Calu3 (cell line): ENCODE measurements at places on chromosomes 3 and 15. TPM values are rescaled to one million over a fixed set of nuclear protein-coding genes. Genes with fewer than 3 reads are reported as not detected.

- no peak for DNase-seq
Measured at GRCh38 chr15:86036243-86036642, 43.4 kb upstream of the AGBL1 start.

GRCh38 chr15:83436513-83437158 lies 10.5 kb upstream of the SH3GL3 start:
- peak; percentile 25 for DNase-seq

GRCh38 chr15:80870893-80871292 lies 91.7 kb downstream of the CEMIP start:
- no peak for DNase-seq

GRCh38 chr3:11221818-11222415 lies 50.3 kb upstream of the ATG7 start:
- no peak for DNase-seq

Gene SH2D7
- total RNA-seq = not detected in 2 replicates

GRCh38 chr3:74537857-74538256 lies 76.6 kb downstream of the CNTN3 start:
- DNase-seq = no peak

DNA sequence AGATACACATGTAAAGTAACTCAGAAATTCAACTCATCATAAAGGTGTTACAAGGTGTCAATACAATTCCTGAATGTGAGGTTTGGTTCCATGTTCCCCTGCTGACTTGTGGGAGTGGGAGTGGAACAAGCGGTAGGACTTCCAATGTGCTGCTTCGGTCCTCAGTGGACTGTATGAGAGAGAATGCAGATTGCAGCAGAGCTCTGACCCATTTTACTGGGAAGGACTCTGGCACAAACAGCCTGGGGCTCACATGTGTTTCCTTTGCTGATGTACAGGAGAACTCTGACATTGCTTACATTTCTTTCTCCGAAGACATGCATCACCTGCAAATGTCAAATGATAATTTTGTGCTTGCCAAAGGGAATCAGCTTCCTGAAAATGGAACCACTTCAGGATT lies 111.5 kb downstream of the UNC13C start:
- DNase-seq = no peak

Gene PRICKLE2
- total RNA-seq = 1.9 and 4.0 TPM in 2 replicates

DNA sequence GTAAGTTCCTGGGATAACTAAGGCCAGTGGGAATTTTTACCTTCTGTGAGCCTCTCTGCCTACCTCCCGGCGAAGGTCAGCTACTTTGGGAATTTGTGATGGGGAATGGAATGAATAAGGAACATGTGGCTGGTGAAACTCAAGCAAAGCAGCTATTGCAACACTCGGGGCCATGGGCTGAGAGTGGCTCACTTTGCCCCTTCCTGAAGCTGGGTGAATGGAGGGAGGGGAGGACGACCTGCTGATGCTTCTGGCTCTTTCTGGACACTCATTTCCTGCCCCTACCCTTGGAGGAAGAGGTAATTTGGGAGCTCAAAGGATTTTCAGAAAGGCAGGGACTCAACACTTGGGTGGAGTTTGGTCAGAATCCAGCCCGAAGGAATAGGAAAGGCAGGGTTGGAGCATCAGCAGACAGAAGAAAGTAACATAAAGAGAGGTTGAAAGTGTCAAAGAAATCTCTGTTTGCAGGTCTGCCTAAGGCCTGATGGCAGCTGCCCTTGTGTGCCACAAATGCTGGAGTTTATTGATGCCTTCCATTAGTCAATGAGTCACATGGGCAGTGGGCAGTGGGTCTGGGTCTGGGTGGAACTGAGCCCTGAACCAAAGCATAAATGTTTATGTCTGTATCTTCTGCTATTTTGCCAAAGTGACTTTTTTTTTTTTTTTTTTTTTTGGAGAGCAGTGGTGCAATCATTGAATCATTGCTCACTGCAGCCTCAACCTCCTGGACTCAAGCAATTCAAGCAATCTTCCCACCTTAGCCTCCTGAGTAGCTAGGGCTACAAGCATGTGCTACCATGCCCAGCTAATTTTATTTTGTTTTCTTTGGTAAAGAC lies 12.4 kb downstream of the LAMP3 start:
- no peak for DNase-seq

Gene GABRR3
- not detected in 2 replicates for total RNA-seq

Gene CILP
- 0.05 TPM in 1 of 2 replicates, not detected in the other for total RNA-seq

DNA sequence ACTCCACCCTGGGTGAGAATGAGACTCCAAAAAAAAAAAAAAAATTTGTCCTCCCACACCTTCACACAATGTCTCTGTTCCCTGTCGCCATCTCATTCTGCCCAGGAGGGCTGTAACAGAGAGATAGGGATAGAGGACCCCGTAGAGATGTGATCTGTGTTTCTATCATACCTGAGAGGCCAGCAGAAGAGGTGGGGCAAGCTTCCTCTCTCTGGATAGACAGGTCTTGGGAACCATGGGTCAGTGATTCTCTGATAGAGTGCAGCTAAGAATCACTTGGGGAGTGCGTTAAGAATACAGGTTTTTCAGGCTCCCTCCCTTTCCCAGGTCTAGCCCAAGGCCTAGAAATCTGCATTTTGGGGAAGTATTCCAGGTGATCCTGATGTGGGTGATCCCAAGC lies 8.3 kb downstream of the CA12 start:
- DNase-seq = no peak

Gene MELTF
- total RNA-seq = 29.8 and 39.0 TPM in 2 replicates

DNA sequence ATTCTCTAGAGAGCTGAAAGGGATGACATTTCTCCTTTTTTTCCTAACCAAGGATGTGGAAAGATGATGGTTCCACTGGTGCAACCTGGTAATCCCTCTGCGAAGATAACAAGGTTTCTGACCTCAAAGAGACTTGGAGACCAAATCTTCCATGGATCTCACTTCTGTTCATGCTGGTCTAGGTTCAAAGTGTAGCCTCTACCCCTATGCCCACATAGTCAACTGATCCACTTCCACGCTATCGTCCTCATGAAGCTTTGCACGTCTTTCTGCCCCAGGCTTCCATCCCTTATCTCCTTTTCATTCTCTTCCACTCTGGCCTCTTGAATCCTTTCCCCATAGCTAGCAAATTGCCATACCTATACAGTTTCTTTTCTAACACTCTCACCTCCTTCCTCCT lies 8.8 kb upstream of the MED12L start:
- DNase-seq = no peak

Gene LNP1
- total RNA-seq = 1.2 and 1.8 TPM in 2 replicates

DNA sequence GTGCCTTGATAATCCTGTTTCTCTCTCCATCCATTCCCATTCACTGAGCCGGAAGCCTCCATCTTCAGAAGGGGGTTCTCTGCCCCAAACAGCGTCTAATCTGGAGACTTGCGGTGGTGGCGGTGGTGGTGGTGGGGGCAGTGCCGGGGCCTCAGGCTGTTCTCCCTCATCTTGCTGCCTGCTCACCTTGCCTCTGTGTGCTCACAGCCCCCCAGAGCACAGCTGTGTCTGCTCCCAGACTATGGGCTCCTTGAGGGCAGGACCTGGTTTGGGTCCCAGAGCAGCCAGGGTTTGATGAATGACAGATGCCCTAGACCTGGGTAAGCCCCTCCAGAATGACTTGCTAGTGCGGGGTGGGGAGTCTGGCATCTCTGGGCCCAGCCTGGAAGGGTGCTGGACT lies 430 bp upstream of the PSTPIP1 start:
- DNase-seq = no peak

DNA sequence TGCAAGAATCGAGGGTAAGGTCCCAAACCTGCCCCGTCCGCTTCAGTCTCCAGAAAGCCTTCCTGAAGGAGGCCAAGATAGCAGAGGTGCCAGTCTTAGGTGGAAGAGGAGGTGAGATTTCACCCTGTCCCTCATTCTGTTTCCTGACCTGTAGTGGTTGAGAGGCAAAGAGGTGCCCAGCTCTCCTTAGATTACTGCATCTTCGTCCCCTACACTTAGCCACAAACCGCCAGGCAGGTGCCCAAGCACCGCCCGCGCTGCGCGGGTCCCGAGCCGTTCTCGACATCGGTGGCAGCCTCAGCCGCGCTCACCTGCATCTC lies 23.8 kb upstream of the POLG start:
- DNase-seq = no peak

Gene MST1
- total RNA-seq = 8.0 and 10.5 TPM in 2 replicates

GRCh38 chr15:22253676-22254408 lies 173.5 kb downstream of the OR4M2 start:
- DNase-seq = no peak

Gene CPNE9
- total RNA-seq = not detected in 2 replicates

DNA sequence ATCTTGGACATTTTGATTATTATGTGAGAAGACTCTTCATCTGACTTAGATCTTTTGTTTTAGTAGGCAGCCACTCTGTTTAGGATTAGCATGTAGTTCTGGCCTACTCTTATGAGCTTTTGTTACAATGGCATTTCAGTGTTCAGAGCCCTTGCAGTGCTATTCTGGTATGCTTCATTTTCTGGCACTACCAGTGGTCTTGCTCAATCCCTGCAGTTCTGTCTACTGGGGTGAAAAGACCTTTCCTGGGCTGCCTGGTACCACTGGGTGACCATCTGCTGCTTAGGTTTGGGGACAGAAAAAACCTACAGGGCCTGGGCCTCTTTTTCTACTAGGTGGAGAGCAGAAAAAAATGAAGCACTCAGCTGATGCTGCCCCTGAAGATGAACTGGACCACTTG lies 42.5 kb downstream of the IL16 start:
- no peak for DNase-seq

Gene PRRT3
- 1.2 and 1.6 TPM in 2 replicates for total RNA-seq

Gene SOX2
- 0.19 and 0.39 TPM in 2 replicates for total RNA-seq

- no peak for DNase-seq
Measured at GRCh38 chr3:141816958-141817357, 53.8 kb downstream of the GRK7 start.

Gene ATP13A5
- total RNA-seq = 0.66 TPM in 1 of 2 replicates, not detected in the other

Gene ADCY5
- total RNA-seq = 2.5 and 3.6 TPM in 2 replicates

Gene COL7A1
- total RNA-seq = 8.6 and 13.9 TPM in 2 replicates

Gene AMT
- 8.5 and 9.7 TPM in 2 replicates for total RNA-seq

GRCh38 chr15:58042006-58042405 lies 23.5 kb downstream of the ALDH1A2 start:
- DNase-seq = no peak

- DNase-seq = no peak
Measured at GRCh38 chr15:22903427-22903826, 65.0 kb downstream of the NIPA2 start.

DNA sequence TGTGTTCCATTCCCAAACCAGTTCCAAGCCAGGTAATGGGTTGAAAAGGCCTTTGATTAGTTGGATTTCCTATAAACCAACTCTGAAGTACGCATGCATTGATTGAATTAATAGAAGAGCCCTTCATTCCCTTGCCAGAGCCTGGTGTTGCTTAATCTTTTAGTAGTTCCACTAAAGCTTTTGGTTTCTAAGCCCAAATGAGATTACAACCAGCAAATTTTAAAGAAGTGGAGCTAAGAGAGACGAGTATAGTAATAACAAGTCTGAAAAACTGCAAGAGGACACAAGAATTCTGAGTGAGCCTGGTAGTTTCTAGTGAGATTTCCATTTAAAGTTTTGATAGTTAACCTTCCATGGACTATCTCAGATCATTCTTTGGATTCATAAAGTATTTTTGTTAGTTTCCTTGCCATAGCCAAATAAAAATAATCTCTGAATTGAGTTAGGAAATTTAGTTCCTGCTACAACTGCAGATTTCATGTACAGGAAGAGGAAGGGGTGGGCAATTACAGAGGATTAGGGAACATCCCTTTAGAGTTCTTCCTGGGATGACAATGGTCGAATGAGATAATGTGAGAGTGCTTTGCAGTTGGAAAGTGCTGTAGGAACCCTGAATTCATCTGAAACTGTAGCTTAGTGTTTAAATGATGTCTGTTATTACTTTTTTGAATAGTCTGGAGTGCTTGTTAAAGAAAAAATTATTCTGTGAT lies 136.8 kb downstream of the FNDC3B start:
- no peak for DNase-seq

- DNase-seq = no peak
Measured at GRCh38 chr15:78402061-78402610, 35.9 kb upstream of the IREB2 start.

Gene AP3B2
- 13.1 and 24.7 TPM in 2 replicates for total RNA-seq

- no peak for DNase-seq
Measured at GRCh38 chr3:53650424-53650823, 156.0 kb downstream of the CACNA1D start.

Gene SAXO2
- 1.9 and 5.3 TPM in 2 replicates for total RNA-seq

Gene GOLGA6L10
- total RNA-seq = 0.88 and 1.4 TPM in 2 replicates

Gene A4GNT
- not detected in 2 replicates for total RNA-seq

Gene ALDH1A3
- total RNA-seq = 666 and 983 TPM in 2 replicates

- DNase-seq = no peak
Measured at GRCh38 chr15:71612869-71613268, 197.5 kb upstream of the NR2E3 start.

Gene ZBTB11
- 34.8 and 36.5 TPM in 2 replicates for total RNA-seq

Gene ARHGAP11A
- total RNA-seq = 28.7 and 32.8 TPM in 2 replicates

GRCh38 chr15:49185473-49185872 lies 15.4 kb downstream of the GALK2 start:
- no peak for DNase-seq

GRCh38 chr15:92648190-92648875 lies 7.2 kb downstream of the FAM174B start:
- no peak for DNase-seq

DNA sequence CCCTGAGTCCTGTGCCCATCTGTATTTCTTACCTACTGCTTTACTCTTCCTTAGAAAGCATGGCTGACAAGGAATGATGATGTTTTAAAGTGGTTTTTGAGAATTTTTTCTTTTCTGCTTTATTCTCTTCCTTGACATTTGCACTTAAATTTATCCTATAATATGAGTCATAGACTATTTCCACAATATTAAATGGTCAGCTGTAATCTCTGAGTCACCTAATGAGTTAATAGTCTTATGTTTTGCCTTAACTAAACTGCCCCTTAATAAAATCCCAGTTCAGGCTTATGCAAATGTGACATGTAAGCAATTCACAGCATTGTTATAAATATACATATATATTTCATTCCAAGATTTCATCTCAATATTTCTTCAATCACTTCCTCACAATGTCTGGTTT lies 23.8 kb downstream of the MEIS2 start:
- DNase-seq = no peak

GRCh38 chr15:53586799-53587198 lies 172.7 kb downstream of the WDR72 start:
- peak; percentile 59 for DNase-seq

GRCh38 chr3:54827776-54828175 lies 100.1 kb downstream of the LRTM1 start:
- DNase-seq = no peak

Gene MED12L
- total RNA-seq = 4.6 and 5.2 TPM in 2 replicates

Gene CFAP100
- not detected in 2 replicates for total RNA-seq

DNA sequence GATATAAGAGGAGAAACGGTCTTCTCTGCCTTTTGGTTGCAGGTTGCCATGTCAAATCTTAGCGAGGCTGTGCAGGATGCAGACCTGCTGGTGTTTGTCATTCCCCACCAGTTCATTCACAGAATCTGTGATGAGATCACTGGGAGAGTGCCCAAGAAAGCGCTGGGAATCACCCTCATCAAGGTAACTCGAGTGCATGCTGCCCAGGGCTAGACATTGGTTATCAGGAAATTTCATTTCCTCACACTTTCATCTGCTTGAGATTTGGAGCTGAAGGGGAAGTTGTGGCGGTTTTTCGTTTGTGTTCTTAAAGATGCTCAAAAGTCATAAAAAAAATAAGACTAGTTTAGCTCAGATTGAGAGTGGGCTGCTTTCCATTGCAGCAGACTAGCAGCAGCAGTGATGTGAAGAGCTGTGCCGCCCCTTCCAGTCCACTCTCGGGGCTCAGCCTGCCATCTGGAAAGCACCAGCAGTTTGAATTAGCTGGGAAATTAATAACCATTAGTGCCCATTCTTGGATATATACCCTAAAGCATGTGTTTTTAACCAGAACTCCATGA lies 32.2 kb downstream of the GPD1L start:
- no peak for DNase-seq

Gene TMEM207
- 0.57 and 1.4 TPM in 2 replicates for total RNA-seq
